ENCODE measurements at places on chromosomes 12 and 14.
A peak's percentile ranks its signal among the peaks of the same experiment; 100 is the strongest.

DNA sequence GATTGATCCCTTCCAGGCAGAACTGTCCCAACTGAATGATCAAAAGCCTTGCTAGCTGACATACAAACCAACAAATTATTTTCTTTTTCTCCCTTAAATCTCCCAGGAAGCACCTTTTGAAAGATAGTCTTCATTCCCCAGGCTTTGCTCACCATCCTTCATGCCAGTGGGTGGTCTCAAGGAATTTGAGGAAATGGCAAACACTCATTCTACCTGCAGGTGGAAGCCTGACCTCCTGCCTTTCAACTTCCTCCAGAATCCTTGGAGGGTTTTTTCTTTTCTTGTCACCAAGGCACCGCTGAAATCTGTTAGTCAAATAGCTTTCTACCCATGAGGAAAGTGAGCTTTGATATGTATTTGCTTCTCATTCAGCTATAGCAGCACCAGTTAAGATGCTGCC, 128.5 kb downstream of the WIF1 start:
- DNase-seq = no peak

GRCh38 chr14:101031721-101032120, 128.2 kb upstream of the RTL1 start:
- DNase-seq = no peak

DNA sequence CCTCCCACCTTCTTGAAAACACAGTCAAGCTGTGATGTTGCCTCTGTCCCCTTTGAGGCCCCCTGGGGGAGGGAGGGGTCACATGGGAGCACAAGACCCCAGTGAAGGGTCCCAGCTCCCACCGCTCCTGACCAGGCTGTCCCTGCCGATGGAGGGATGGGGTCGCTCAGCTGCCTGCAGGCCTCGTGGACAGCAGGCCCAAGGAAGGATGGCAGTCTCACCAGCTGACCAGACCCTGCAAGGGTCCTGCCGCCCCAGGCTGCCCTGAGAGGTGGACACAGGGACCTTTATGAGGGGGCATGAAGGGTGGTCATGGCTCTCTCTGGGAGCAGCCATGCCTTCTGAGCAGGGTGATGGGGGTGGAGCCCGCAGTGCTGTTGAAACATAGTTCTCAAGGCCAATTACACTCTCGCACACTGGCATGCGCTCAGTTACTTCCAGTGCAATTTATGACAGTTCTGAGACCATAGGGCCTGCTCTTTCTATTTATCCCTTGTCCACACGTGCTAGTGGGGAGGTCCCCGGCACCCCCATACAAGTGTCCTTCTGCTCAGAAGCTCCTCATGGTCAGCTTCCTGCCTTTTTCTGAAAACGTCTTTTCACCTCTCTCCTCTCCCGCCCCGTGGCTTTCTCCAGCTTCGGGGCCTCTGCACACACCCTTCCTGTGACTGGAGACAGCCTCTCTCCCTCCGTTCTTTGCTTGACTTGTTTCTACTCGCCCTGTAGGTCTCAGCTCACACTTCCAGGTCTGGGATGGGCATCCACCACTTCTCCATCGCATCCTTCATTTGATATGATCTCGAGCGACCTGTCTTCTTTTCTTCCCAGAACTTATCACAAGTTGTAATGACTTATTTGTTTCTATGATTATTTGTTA, 313.1 kb downstream of the ADGRD1 start:
- no peak for DNase-seq

DNA sequence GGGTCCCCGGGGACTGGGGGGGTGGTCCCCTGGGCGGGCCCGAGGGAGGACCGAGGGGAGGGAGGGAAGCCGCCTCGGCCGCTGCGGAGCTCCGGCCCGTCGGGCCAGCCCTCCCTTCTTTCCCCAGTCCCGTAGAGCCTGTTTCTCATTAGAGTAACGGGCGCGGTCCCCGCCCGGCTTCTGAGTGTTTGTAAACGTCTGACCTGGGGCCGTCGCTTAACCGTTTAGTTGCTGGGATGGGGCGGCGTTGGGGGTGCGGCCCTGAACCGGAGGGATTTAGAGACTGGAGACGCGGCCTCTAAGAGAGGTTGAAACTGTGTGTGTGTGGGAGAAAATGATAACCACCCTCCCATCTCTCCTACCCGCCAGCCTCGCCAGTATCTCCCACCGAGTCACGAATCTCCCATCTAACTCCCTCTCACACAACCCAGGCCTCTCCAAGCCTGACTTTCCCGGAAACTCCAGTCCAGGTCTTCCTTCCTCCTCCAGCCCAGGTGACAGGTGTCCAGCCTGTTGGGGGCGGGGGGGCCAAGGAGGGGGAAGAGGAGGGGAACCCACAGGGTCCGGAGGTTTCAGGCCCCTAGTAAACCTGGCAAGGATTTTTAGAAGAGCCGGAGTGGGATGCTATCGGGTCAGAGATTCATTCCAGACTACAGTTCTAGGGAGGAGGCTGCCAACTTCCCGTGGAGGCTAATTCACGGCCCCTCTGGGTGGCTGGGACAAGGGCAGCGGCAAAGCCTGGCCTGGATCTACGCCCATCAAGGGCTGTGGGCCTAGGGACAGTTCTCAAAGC, 1.1 kb upstream of the NFATC4 start:
- DNase-seq = peak; percentile 99

GRCh38 chr14:25237845-25238244, 187.9 kb upstream of the STXBP6 start:
- no peak for DNase-seq

GRCh38 chr12:47992776-47993175, 11.5 kb downstream of the COL2A1 start:
- no peak for DNase-seq

DNA sequence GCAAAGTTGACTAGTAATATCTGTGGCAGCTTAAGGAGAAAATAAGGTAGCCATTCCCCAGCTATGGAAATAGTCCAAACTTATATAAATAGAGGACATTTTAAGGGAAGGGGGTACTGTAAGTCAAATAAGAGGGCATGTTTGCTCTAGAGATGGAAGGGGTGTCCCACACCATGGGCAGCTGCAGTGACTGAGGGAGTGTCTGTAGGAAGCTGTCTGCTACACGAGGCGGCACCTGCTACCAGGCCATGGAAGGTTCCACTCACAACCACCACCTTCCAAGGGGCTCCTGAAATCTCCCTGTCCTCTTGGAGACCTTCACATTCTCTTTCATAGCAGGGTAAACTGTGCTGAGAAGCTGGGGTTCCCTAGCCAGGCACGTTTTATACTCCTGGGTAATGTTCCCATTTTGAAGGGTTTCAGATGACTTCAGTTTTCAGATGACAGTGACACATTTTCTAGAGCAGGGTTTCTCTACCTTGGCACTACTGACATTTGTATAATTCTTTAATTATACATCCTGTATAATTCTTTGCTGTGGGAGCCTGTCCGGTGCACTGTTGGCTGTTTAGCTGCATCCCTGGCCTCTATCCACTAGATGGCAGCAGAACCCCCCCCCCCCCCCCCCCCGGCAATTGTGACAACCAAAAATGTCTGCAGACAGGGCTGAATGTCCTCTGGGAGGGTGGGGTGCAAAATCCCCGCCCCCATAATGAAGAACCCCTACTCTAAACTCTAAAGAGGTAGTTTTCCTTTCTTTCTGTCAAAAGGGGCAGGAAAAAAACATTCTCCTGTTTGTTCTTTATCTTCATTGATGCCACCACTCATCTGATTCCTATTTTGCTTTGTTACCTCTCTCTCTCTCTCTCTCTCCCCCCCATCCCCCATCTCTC, 11.6 kb upstream of the SMCO2 start:
- DNase-seq = no peak

DNA sequence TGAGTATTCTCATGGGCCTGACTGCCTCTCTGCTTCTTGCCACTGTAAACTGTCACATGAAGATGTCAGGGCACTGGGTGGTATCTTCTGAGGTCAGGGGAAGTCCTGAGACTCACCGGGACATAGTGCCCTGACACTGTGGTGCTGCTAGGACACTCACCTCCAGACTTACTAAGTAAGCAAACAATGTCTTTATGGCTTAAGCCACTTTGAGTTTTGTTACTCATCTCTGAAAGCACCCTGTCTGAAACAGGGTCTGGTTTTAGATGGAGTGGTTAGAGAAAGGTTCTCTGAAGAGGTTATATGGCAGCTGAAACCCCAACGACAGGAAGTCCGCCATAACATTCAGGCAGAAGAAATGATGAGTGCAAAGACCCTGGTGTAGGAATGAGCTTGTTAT, 22.7 kb downstream of the GPR19 start:
- DNase-seq = no peak

DNA sequence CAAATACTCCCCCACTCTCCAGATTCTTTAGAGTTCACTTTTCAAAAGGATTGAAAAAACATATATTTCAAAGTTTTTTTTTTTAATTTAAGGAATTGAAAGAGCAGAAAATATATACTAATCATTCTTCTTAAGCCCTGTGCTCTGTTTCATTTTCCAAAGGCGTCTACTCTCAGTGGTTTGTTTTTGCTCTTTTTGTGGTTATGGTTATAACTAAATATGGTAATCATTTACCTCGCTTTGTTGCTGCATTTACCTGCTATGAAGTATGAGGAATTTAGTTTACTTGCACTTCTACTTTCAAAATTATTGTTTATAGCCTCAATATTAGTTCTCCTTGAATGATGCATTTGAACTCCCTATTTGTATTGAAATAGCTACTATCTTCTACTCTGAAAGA, 55.9 kb upstream of the LRRK2 start:
- DNase-seq = no peak

- DNase-seq = no peak
Measured at GRCh38 chr12:76627346-76628135, 68.0 kb upstream of the OSBPL8 start.

DNA sequence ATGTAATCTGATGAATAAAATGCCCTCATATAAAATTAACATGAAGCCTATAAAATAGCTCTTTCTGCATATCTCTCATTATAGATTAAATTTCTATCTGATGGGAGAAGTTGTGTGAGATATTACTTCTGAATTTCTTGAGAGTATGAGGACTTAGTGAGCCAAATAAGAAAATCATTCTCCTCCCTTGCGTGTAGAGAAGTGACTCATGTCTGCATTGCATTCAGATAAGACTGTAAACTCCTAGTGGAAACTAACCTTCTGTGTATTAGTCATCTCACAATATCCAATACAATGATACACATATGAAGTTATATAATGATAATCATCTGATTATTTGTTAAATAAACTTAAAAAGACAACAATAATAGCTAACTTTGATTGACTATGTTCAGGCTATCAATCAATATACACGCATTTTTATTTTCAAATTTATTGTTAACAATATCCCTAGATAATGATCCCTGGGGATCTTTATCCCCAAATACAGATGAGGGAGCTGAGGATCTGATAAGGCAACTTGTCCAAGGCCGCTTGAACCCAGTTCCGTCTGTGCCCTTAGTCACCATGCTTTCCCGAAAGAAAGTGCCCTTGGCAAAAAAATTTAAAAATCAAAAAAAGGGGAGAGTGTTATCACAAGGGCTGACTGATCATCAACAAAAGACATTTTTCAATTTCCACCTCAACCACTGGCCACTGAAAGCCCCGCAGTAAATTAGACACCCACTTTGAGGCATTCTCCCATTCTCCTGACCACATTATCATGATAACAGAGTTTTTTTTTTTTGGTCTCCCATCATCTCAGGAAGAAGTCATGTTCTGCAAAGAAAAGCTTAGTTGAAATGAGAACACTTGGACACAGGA, 189.2 kb upstream of the RASSF8 start:
- DNase-seq = no peak

- no peak for DNase-seq
Measured at GRCh38 chr14:55245657-55246268, 25.5 kb upstream of the FBXO34 start.

GRCh38 chr14:100065111-100065871, at the start of gene EVL:
EVL (plus strand) TSS chr14:100065422; CDS start chr14:100065501, 79 bp downstream.
- no peak for DNase-seq

GRCh38 chr12:26646571-26646970, 186.4 kb downstream of the ITPR2 start:
- DNase-seq = no peak

DNA sequence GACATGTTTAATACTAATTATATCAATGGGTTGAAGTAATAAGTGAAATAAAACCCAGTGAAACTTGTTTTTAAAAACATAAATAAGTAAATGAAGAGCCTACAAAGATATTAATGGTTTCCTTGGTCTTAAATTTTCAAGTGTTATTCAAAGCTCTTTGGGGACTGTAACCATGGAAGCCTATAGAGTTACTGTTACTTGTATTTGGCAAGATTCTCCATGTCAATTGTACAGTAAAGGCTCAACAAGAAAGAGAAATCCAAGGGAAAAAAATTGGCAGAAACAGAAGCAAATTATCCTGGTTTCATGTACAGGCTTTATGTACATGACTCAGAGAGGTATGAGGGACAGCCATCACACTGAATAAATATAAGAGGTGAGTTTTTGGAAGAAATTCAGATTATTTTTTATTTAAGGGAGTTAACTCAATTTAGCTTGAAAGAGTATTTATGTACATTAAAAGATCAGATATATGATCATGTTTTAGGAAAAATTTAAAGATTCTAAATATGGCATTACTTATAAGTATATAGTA, 151.1 kb upstream of the HMGA2 start:
- DNase-seq = no peak

DNA sequence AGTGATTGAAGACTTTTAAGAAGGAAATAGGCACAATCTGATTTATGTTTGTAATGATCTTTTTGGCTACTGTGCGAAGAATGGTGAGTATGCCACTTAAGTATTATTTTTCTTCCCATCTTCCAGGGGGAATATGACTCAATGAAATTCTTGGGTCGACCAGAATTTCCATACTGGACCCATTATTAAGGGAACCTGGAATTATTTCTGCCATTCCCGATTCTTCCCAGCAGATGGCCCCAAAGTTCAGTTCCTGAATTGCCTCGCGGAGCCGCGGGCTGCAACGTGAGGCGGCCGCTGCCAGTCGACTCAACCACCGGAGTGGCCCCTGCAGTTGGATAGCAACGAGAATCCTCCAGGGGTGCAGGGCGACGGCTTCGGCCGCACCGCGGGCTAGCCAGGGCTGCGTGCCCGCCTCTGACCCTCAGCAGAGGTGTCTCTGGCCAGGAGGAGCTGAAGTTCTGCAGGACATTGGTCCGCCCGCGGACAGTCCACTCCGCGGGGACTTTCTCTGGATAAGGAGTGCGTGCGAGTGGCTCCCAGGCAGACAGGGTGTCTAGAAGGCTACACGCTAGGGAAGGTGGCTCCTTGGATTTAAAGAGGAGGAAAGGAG, 628 bp upstream of the TSHR start:
- DNase-seq = peak; percentile 91

DNA sequence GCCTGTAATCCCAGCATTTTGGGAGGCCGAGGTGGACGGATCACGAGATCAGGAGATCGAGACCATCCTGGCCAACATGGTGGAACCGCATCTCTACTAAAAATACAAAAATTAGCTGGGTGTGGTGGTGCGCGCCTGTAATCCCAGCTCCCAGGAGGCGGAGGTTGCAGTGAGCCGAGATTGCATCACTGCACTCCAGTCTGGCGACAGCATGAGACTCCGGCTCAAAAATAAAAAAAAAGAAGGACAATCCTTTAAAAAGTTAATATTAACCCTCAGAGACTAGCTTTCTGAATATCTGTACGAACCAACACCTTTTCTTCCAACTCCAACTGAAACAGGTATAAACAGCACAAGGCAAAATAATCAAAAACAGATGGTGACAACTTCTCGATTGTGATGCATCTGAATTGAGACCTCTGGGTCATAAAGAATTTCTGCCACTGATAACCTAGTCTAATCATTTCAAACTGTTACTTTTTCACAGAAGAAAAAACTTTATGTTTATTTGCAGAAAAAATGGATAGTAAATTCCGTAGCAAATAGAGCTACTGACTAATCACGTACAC, 27.8 kb downstream of the CLIP1 start:
- no peak for DNase-seq

- no peak for DNase-seq
Measured at GRCh38 chr12:5384015-5384414, 47.9 kb upstream of the NTF3 start.

GRCh38 chr12:39037115-39037514, 131.7 kb upstream of the CPNE8 start:
- DNase-seq = no peak

- DNase-seq = no peak
Measured at GRCh38 chr12:12428961-12429657, 72.2 kb downstream of the BORCS5 start.
